Muscle of leg (tissue), 16 donors: ENCODE measurements at places on chromosomes 5 and 9. TPM values are rescaled to one million over a fixed set of nuclear protein-coding genes. Genes with fewer than 3 reads are reported as not detected.

DNA sequence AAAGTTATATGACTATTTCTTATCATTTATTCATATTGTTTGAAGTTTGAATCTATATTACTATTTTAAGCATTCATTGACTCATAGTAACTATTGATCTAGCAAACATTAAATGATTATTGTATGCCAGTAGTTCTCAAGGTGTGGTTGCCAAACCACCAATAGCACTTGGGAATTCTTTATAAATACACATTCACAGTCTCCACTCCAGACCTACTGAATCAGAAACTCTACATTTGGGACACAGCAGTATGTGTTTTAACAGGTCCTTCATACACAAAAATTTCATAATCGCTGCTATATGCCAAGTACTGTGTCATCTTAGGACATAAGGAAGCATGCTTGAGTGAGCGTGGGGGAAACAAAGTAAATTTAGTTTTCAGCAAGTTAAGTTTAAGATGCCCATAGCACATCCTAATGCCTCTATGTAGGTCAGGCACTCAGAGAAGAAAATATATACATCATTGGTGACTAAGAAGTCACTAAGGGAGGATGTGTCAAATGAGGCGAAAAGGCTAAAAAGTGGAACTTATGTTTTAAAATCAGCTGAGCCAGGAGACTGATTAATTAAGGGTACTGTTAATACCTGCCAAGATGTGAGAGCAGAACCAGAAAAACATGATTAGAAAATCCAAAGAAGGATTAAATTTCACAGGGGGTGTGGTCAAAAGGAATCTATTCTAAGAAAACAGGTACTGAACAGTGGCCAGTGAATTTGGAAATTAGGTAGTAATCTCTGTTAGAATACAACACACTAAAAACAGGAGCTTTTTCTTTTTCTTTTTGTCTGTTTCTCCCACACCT, 340.8 kb downstream of the HCN1 start:
- no peak for DNase-seq

DNA sequence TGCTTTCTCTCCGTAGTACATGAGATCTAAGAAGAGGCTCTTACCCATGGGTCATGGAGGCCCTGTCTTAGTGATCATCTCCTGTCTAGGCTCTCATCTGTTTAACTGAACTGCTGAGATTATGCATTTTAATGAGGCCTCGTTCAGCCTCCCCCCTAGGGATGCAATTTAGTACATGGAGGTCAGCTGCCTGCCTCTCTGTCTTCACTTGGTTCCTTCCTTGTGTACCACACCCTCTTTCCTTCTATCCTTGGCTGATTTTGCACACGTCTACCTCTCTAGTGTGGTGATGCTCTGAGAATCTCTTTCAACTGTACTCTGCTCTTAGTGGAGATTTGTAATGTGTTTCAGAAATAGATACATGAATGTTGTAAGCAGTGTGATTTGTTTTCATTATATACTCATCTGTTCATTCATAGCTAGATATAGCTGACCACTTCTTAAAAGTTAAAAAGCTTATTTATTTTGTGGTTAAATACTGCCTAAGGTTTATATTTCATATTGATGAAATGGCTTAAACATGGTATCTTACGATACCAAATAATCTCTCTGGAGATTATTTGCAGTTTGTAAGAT, 3.5 kb upstream of the ACTBL2 start:
- no peak for DNase-seq

CEP72 gene
- 3.0 TPM for total RNA-seq

DNA sequence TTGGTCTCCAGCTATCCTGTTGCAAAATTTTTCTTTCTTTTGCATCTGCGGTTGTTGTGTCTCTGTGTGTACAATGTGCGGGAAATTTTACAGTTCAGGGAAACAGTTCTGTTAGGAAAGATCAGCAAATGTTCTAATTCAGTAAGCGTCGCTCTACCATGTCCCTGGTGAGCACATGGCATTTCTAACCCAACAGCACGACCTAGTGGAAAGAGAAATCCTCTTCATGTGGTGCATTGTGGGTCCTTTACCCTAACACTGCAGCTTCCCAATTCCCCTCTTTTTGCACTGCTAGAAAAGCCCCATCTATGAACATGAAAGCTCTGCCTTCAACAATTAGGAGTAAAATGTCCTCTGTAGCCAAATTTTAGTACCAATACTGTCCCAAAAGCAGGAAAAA, 974.2 kb upstream of the CDH9 start:
- no peak for DNase-seq

DNA sequence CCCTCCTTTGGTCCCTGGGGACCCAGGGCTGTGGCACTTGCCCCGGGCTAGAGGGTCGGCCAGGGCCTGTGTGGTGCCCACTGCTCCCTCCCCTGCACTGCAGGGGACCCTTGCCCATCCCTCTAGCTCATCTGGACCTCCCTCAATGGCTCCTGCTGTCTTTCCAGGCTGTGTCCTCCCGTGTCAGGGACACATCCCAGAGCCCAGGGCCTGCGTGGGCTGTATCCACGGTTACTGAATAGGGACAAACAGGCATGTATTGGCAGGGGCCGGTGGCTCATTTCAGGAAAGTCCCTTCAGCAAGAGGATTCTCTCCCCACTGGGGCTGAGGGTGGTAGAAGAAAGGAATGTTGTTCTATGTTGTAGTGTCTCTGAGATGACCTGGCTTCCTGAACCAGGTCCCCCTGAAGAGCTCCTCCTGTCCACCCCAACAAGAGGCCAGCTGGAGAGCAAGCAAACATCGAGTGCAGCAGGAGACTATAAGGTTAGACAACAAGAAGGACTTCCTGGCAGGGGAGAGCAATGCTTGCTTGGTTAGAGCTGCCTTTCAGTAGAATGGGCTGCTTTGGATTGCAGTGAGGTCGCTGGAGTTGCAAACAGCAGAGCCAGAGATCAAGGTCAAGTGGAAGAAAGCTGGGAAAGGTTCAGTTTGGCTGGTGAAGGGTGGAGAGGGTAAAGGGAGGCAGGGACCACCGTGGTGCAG, 1.0 kb upstream of the CRB2 start:
- no peak for DNase-seq

- DNase-seq: no peak
Measured at GRCh38 chr9:4585135-4585534, 77.0 kb upstream of the PLPP6 start.

- DNase-seq: no peak
Measured at GRCh38 chr9:125908136-125908535, 161.0 kb downstream of the PBX3 start.

LCNL1 gene
- total RNA-seq: 0.53 TPM

C1QTNF3 gene
- total RNA-seq: 131 TPM

DNA sequence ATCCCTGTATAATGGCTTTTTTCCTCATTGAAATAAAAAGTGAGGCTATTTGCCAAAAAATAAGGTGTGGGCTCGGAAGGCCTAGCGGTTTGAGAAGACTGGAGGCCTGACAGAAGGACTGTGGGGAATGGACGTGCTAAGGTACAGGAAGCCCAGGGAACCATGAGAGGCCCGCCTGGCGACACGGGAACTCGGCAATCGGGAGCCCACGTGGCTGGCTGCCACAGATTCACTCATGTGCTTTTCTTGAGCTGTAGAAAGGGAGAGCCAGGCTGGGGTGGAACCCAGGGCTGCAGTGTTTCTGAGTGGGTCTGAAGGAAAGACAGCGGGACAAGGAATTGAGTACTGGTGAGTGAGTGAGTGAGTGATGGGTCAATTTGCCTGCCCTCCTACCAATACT, 11.9 kb upstream of the DDX41 start:
- no peak for DNase-seq

WDR38 gene
- 0.04 TPM for total RNA-seq

PLPPR1 gene
- total RNA-seq: 2.3 TPM

KCNT1 gene
- 3.2 TPM for total RNA-seq

TRAF1 gene
- 3.2 TPM for total RNA-seq

ADAMTS2 gene
- total RNA-seq: 28.7 TPM

DNA sequence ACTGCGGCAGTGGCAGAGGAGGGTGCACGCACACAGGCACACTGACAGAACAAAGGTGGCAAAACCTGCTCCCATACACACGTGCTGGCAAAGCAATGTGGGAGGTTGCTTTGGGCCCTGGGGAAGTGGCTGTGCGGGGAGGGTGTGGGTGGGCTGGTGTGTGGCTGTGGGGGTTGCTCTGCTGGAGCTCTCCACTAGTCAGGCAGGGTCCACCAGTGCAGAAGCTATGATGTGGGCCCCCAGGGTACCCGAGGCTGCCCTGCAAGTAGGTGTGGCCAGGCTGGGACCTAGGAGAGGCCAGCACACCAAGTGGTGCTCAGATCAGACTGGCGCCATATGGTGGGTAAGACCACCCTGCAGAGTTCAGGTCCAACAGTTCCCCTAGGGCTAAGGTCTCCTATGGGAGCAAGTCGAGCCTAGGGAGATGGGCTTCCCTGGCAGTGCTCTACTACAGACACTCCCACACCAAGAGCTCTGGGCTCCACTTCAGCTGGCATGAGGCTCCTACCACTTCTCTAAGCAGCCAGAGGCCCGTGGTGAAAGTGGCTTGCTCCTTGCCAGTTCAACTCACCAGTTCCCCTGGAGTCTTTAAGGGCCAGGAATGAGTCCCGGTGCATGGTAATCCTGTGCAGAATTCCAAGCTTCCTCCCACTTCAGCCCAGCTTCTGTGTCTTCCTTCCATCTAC, 46.2 kb upstream of the IFNE start:
- no peak for DNase-seq

- peak; percentile 3 for DNase-seq
Measured at GRCh38 chr5:98588215-98588614, 185.2 kb upstream of the RGMB start.

- DNase-seq: no peak
Measured at GRCh38 chr5:14109041-14109747, 33.9 kb upstream of the TRIO start.

DNA sequence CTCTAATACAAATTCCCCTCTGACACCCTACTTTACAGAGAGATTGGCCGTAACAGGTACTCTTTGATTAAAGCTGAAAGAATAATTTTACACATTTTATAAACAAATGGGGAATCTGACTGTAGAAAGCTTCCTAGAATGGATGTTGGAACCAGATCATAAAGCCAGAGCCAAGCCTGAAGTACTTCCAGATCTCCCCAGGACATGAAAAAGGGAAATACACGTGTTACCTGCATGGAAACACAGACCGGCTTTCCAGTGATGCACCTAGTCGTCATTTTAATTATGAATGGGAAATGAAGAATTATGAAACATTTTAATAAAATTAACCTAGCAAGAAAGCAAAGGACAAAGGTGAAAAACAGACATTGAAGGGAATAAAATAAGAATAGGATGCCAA, 66.5 kb downstream of the ERCC6L2 start:
- DNase-seq: no peak
